ENCODE measurements at places on chromosomes 2 and 18.

- no peak for DNase-seq
Observed at GRCh38 chr2:122180972-122181371, 425.5 kb downstream of the TSN start.

DNA sequence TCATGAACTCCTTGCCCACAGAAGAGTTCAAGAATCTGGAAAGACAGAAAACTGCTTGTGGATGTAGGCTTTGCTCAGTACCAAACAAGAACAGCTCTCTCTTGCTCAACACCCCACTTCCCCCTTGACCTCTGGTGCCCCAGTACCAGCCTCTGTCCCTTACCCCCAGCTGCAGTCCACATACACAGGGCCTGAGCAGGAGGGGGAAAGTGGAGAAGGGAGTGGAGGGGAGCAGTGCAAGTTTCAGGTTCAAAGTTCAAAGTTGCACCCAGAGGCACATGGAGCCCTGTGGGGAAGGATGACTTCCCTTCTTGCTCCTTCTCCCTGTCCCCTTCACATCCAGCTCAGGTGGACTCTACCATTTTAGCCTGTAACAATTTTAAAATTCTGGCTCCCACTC, 61.1 kb upstream of the LPIN2 start:
- no peak for DNase-seq

GRCh38 chr2:98669675-98670074, 61.3 kb downstream of the MGAT4A start:
- no peak for DNase-seq

- DNase-seq, result no peak
Observed at GRCh38 chr18:49841236-49842217, 28.2 kb upstream of the ACAA2 start.

- DNase-seq, result no peak
Observed at GRCh38 chr2:124663645-124663997, 638.5 kb downstream of the CNTNAP5 start.

GRCh38 chr2:196915507-196916189, 10.9 kb downstream of the PGAP1 start:
- DNase-seq, result no peak

All from stimulated activated CD4-positive, alpha-beta T cell treated with anti-CD3 and anti-CD28 coated beads, TNF-alpha, amount 100 ng/mL, for 1 hour (primary cell).